ENCODE measurements at places on chromosomes 11 and 22.

DNA sequence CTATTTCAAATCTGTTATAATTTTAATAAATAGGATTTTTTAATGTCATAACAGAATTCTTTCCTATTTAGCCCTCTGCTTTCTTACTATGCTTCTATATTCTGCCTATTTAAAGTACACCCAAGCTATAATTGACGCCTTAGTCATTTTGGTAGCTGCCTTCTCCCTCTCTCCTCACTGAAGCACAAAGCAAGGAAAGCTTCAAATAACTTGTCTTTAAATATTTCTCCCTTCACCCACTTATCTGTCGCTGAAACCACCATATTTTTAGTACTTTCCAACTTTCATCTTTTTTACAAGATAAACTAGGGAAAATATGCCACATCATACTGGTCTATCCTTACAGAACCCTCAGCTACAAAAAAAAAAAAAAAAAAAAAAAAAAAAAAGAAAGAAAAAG is 127.9 kb downstream of the ENTHD1 start:
- DNase-seq = no peak

DNA sequence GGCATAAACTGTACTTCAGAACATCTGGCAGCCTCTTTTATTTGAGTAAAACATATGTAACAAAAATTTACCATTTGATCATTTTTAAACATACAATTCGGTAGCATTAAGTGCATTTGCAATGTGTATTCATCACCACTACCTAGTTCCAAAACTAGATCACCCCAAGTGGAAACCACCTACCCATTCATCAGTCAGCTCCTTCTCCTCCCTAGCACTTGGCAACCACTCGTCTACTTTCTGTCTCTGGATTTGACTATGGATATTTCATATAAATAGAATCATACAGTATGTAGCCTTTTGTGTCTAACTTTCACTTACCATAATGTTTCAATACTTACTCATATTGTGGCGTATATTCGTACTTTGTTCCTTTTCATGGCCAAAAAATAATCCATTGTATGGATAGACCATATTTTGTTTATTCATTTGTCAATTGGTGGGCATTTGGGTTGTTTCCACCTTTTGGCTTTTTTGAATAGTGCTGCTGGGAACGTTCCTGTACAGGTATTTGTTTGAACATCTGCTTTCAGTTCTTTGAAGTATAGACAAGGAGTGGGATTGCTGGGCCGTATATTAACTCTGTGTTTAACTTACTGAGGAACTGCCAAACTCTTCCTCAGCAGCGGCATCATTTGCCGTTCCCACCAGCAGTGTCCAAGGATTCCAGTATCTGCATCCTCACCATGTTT is 27.2 kb upstream of the ADORA2A start:
- no peak for DNase-seq

- DNase-seq = no peak
These were observed 597.4 kb downstream of the SOX6 start for GRCh38 chr11:15758857-15759465.

GRCh38 chr11:96551136-96551535 is 161.3 kb downstream of the JRKL start:
- DNase-seq = no peak

- no peak for DNase-seq
These were observed 7.5 kb upstream of the SIDT2 start for GRCh38 chr11:117171007-117171403.

DNA sequence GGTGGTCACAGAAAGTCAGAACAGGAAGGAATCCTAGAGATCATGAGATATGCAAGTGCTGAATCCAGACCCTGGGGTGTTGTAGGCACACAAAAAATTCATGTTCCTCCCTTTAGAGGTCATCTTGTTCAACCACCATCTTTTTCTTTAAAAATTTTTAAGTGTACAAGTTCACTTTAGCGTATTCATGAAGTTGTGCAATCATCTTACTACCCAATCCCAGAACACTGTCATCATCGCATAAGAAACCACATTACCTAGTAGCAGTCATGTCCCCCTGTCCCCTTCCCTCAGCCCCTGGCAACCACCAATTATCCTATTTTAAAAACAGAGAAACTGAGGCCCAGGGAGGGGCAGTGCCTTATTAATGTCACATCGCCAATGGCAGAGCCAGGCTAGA is 20.3 kb upstream of the WNT11 start:
- DNase-seq = no peak

GRCh38 chr11:45298718-45299117 is 12.6 kb upstream of the SYT13 start:
- DNase-seq = no peak

DNA sequence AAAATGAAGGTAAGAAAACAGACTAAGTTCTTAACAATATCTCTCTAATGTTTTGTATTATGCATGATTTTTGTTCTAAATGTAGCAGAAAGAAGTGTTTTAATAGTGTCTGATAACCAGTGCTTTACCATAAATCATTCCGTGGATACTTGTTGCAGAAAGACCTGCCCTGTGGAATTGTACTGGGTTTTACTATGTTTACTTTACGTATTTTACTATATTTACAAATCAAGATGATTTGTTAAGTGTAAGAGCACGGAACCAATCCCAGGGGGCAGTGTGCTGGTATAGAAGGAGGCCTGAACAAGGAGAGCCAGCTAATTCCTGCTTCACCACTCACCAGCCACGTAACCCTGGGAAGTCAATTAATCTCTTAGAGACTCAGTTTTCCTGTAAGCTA is 1.4 kb downstream of the HTR3B start:
- no peak for DNase-seq

All from femur (tissue), 1 donor.